ENCODE measurements at places on chromosomes 7 and 10.

DNA sequence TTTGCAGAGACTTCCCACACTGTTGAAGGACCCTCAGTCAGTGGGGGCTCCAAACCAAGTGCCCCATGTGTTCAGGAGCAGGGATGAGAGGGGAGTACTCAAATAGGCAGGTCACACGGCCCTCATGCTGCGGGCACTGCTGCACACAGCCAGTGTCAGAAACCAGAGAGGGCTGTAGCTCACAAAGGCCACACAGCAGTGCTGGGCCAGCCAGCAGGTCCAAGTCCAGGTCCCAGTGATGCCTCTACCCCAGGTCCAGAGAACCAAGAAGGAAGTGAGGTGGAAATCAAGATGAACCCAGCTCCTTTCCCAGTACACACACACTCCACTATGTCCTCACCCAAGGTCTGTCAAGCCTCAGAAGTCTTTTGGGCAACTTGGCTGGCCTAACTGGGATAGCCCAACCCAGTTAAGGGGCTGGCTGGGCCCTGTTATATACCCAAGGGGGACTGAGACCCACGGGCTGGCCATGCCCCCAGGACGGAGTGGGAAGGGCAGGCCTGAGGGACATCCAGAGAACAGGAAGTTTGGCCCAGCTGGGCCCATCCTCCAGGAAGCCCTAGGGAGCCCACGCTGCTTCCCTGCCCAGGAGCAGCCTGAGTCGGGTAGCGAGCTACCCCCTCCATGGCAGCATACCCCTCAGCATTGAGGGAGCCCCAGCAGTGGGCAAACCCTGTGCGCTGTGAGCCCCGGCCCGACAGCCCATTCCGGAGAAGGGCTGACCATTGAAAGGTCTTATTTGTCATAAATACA lies 24.3 kb downstream of the GRID1 start:
- DNase-seq = no peak

- no peak for DNase-seq
Observed at GRCh38 chr7:40586197-40586596, 451.4 kb downstream of the SUGCT start.

DNA sequence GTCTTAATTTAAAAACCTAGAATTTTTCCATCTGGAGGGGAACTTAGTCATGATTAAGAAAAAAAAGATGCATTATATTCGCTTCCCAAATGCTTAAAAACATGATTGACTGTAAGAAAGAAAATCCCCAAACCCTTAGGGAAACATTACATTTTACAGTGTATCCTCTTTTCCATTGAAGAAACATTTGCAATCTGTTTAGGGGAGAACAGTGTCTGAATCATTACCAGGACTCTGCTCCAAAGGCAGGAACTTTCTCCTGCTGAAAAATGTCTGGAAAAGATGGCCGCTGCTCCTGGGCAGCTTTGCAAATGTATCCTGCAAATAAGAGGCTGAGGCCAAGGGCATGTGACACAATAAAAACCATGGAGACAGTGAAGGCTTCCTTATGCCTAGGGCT lies 173.7 kb downstream of the BUB3 start:
- no peak for DNase-seq

DNA sequence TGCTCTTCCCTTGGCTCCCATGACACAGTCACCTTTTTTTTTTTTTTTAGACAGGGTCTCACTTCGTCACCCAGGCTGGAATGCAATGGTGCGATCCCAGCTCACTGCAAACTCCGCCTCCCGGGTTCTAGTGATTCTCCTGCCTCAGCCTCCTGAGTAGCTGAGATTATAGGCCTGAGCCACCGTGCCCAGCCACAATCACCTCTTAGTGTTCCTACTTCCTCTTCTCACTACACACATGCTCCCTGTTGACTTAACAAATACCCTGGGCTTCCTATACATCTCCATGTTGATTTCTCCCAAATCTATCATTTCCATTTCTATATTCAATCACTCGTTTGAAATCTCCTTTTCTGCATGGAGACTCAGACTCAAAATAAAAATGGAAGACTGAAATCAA lies 91.7 kb downstream of the CUBN start:
- DNase-seq = no peak

DNA sequence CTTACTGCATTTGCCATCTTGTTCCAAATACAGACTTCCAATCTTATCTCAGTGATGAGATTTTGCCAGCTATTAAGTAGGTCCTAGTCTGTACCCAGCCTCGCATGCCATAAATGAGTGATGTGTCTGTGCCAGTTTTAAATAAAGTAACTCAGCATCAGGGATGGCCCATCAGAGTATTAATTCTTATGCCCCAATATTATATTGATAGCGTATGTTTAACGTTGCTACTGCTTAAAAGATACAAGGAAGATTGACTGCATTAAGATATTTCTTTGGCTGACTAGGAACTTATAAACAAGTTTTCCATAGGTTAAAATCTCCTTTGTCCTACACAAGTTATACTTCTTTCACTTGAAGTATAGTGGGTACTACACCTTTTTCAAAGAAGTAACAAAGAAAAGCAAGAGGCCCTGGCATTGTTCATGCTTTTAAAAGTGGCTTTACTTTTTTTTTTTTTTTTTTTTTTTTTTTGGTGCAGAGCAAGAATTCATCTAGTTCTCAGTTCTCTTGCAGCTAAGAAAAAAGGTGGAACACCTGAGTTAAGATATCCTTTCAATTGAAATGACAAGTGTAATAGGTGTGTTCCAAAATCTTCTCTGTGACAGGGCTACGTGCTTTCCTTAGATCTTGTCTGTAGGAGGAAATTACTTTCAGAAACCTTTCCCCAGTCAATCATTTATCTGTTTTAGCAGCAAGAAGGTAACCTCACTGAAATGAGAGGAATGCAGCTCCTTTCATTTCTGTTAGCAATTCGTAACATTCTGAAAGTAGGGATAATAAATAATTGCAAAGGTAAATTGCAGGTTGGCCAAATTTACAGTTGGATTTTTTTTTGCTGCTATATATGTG lies 245.0 kb downstream of the CELF2 start:
- DNase-seq = no peak

Measured in activated T-helper 1 cell treated with anti-CD3 and anti-CD28 coated beads, Interleukin-2, amount 50 U/mL, for 16 hours (primary cell).